ENCODE measurements at places on chromosomes 12 and 14. TPM values are rescaled to one million over a fixed set of nuclear protein-coding genes. Genes with fewer than 3 reads are reported as not detected.

DNA sequence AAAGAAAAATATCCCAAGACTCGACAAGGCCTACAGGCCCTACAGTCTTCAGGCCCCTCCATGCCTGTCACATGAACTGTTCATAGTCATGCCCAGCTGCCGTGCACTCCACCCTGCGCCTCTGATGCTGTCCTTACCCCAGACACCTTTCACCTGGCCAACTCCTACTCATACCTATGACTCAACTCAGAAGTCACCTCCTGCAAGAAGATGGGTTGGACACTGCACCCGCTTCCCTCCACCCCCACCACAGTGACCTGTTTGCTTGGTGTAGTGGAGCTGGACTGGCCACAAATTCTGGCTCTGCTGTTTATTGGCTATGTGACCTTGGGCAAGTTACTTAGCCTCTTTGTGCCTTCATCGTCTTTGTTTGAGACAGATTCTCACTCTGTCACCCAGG, 56.2 kb downstream of the PHETA1 start:
- DNase-seq, result no peak

DNA sequence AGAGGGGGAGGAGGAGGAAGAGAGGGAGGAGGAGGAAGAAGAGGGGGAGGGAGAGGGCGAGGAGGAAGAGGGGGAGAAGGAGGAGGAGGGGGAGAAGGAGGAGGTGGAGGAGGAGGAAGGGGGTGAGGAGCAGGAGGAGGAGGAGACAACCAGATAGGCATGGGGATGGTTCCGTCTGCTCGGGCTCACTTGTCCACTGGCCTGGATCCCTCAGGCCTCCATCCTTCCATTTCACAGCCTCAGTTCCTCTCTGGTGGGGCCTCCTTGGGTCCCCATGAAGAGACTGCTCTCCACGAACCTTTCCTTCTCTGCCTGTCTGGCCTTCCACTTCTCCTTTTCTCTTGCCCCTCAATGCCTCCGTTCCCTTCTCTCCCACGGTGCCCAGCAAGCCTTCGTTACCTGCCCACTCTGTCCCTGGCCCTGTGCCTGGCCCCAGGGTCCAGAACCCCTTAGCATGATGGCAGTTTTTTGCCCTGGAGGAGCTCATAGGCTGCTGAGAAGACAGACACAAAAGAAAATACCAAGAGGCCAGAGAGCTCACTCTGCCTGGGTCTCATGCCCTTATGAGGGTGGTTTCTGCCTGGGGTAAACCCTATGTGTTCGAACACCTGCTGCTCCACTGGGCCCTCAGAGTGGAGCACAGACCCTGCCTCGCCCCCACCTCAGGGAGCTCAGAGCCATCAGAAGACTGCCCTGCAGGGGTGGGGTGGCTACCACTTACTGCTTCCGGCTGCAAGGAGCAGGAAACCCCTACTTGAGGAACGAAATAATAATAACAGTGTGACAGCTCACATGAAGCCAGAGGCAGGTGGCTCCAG, 11.7 kb upstream of the CACNA2D4 start:
- DNase-seq, result no peak

GRCh38 chr12:2618291-2618995, 176.3 kb upstream of the FKBP4 start:
- DNase-seq, result no peak

DNA sequence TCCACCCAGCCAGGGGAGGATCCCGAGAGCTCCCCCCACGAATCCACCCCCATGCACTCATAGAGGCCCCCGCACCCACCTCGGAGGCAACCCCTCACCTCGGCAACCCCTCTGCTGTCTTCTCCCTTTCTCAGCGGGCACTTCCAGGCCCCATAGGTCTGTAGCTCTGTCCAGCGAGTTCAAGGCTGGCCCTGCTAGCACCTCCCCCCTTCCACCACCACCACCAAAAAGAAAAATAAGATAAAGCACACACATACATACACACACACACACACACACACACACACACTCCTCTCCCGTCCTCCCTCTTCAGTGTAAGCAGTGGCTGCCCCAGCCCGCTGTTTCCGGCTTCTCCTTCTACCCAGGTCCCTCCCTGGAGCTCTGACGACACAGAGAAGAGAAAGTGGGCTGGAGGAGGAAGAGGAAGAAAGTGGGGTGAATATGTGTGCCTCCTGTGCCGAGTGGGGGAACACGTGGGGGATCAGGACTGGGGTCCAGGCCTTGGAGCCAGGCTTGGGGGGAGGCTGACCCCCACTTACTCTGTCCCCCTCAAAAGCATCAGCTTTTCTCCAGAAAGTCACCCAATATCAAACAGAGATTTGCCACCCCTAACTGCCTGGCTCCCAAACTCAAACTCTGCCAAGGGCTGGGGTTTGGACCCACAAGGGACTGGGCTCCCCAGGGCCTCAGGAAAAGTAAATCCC, at the start of gene STAT6:
Gene STAT6 (minus strand): TSS at position 332 of the 704 bp plus-strand sequence. CDS start 3,084 bp downstream, outside the sequence.
- peak; percentile 90 for DNase-seq

DNA sequence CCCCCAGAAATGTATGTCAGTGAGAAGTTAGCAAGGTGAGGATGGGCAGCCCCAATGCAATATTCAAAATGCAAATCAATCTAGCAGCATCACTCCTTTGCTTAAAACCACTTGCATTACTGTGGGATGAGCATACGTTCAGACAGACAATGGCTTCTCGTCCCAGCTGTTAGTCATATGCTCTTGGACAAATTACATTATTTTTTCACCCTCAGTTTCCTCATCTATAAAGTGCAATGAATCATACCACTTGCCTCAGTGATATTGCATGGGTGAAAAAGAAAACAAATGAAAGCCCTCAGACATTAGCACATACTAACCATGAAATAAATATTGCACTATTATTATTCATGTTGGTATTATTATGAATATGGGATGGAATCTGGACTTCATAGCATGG, 132.3 kb downstream of the C12orf75 start:
- DNase-seq, result no peak

DNA sequence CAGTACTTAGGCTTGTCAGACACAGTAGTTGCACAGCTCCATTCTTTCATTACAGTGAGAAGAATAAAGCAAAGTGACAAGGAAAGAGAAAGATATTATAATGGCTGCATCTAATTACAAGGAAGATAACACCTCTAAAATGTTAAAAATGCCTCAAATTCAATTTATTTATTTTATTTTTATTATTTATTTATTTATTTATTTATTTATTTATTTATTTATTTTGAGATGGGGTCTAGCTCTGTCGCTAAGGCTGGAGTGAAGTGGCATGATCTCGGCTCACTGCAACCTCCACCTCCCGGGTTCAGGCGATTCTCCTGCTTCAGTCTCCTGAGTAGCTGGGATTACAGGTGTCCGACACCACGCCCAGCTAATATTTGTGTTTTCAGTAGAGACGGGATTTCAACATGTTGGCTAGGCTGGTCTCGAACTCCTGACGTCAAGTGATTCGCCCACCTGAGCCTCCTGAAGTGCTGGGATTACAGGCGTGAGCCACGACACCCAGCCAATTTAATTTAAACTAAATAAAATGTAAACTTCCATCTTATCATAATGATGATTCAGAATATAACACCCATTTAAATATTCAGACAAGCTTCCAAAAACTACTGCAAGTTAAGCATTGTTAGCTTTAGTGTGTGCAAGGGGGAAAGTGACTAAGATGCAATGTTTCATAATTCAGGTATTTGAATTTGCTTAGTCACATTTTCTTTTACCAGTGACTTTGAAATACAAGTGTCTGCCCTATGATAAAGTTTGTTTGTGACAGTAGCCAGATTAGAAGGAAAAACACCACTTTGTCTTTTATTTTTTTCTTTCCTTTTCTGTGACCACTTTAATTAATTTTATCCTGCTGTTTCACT, 2.4 kb upstream of the CFAP54 start:
- no peak for DNase-seq

- DNase-seq, result no peak
Measured at GRCh38 chr12:54997929-54998522, 13.5 kb upstream of the TESPA1 start.

- DNase-seq, result no peak
Measured at GRCh38 chr12:29702972-29703371, 80.8 kb downstream of the TMTC1 start.

GRCh38 chr12:96822641-96823040, 84.4 kb upstream of the NEDD1 start:
- no peak for DNase-seq

GRCh38 chr12:30106204-30106965, 322.6 kb upstream of the TMTC1 start:
- DNase-seq, result no peak

DNA sequence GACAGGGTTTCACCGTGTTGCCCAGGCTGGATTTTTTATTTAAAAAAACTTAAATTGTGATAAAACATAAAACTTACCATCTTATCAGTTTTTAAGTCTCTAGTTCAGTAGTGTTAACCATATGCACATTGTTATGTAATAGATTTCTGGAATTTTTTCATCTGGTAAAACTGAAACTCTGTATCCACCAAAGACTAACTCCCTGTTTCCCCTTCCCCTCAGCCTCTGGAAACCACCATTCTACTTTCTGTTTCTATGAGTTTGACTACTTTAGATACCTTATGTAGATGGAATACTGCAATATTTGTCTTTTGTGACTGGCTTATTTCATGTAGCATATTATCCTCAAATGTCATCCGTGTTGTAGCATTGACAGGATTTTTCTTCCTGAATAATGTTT, 12.8 kb upstream of the PLEKHG3 start:
- DNase-seq, result no peak

DNA sequence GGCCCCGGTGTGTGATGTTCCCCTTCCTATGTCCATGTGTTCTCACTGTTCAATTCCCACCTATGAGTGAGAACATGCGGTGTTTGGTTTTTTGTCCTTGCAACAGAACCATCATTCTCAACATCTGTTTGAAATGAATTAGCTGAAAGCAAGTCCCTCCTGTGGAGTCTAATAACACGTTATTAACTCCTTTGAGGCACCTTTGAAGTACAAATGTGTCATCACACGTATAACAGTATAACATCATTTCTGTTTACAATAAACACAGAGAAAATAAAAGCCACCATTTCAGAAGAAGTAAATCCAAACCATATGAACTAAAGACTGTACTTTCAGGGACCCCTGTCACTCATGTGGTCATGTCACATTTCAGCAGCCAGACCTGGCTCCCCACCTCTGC, 198.5 kb downstream of the STXBP6 start:
- no peak for DNase-seq

GRCh38 chr12:95446506-95446900, 27.4 kb upstream of the METAP2 start:
- DNase-seq, result peak; percentile 81

GRCh38 chr14:52244997-52245396, 22.5 kb upstream of the PTGDR start:
- no peak for DNase-seq

GRCh38 chr14:29738056-29738455, 189.6 kb downstream of the PRKD1 start:
- DNase-seq, result no peak

- no peak for DNase-seq
Measured at GRCh38 chr12:127625176-127625771, 641.7 kb upstream of the TMEM132C start.

- no peak for DNase-seq
Measured at GRCh38 chr12:128968668-128969067, 115.4 kb downstream of the GLT1D1 start.

DNA sequence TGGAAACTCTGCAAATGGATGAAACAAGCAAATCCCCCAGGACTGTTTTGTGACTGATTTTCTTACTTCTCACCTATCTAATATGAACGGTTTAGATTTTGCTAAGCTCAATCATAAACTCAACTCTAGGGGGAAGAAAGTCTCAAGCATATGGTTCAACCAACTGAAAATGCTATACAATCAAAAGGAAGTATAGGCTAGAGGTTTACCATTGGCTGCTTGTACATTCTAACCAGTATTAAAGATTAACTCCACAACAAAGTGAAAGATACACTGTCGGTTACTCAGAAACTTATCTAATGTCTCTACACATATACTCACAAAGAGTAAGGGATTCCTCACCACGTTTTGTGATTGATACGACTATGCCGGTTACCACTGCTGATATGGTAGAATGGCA, 281.8 kb upstream of the SOX5 start:
- no peak for DNase-seq

DNA sequence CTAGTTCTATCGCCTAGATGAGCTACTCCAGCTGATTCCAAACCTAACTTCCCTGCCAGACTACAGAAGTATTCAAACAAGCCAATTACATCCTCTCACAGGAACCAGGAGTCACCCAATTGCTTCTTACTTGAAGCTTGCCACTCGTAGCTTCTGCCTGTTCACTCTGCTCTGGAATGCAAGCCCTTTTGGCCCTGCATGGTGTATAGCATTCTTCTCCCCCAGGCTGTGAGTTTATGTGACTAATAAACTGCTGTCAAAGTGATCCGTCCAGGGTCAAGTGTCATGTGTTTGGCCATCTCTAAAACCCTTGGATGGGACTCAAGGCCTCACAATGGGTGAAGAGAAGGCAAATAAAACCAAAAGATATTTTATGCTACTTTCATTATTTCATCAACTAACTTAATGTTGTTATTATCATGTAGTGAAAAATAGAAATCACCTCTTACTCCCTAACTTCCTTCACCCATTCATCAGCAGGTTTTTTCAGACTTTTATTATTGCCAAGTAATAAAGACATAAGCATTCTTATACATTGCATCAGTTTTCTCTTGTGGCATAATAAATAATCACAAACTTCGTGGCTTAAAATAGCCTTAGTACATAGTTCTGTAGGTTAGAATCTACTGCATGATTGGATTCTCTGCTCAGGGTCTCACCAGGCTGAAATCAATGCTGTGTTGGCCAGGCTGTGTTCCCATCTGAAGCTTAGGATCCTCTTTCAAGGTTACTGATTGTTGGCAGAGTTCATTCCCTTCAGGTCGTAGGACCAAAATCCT, 1981.7 kb upstream of the FLRT2 start:
- DNase-seq, result no peak

GRCh38 chr12:11162502-11162901, 8.5 kb upstream of the SMIM10L1 start:
- no peak for DNase-seq

- peak; percentile 74 for DNase-seq
Measured at GRCh38 chr12:82687021-82688011, 610 bp downstream of the TMTC2 start.

DNA sequence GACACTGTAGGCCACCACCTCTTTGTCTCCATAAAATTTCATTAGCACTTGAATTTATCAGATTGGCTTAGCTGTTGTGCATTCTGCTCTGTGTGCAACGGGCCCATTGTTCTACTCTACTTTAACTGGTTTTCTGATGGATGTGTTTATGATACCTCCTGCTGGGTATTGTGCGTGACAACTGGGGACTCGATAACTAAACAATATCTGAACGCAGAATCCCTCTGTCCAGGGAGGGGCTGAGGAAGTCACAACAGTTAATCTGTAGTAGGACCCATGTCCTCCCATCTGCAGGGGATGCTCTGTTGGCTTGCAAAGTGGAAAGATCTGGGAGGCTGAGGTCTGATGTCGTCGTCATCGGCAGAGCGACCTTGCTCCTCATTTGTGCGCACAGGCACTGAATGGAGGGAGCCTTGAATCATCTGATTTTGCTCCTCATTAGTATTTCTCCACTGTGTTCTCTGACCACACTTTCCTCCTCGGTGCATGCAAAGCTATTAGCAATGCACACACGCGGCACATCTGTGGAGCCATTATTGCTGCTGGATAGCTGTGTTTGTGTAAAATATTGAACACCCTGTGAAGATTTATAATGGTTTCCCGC, 422.5 kb downstream of the NRXN3 start:
- DNase-seq, result no peak

- peak; percentile 25 for DNase-seq
Measured at GRCh38 chr14:32724867-32725471, 213.7 kb upstream of the NPAS3 start.

Gene VDR
- 9.3 TPM for total RNA-seq

Gene MUCL1
- not detected for total RNA-seq

Gene TAS2R14
- total RNA-seq, result 6.4 TPM

Gene FSCB
- total RNA-seq, result not detected

Gene GYS2
- total RNA-seq, result not detected

Gene NPFF
- total RNA-seq, result not detected

Data from aorta (tissue), 5 donors.